ENCODE measurements at places on chromosomes 12 and 14. TPM values are rescaled to one million over a fixed set of nuclear protein-coding genes. Genes with fewer than 3 reads are reported as not detected.

DNA sequence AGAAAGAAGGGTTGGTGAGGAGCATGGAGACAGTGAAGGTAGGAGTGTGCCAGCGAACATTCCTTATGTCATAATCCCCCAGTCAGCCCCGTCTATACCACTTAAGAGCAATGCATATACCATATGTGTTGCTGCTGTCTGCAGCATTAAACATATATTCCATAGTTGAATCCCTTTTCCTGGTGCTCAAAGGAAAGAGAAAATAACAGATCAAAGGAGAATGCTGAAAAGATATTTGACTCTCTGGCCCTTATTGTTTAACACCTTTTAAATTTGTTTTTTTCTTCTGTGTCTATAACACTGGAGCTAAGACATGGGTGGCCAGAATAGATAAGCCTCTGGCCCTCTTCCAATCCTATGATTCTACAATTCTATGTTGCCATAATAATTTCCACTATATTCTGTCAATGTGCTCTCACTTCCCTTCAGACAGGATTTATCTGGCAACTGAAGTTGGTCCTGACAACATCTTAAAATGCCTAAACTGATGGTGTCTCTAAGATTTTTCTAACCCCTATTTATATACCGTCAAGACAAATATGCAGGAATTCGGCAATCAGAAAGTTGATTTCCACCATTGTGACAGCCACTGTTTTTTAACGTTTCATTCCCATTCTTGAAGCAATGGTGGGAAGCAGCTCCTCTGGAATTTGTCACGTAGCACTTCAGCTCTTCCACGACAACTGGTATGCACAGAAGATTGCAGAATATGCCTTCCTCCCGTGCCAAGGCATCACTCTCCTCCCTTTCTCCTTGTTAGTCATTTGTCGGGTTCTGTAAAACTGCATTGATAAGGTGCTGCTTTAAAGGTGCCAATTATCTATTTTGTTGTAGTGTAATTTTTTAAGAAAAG lies 204.7 kb downstream of the BCAT1 start:
- no peak overlapping the region for H3K27ac ChIP-seq

DNA sequence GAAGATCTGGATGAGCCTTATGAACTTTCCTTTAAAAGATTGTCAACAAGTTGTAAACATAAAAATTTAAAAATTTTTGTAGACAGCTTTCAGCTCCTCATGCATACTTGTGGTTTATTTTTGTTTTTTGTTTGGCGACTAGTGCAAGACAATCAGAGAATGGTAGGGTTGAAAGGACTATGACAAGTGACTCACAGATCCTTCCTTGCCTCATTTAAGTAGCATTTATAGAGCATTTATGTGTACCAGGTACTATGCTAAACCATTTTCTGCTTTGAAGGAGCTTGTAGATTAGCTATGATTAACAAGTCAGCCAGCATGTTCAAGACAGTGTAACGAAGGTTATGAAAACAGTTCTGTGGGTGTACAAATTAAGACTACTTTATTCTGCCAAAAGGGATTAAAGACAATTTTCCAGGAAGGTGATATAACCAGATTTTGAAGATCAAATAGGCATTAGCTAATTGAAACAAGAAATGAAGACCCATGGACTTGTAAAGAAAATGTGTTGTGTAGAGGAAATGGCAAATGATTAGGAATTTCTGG lies 122.0 kb downstream of the PCNX1 start:
- H3K4me3 ChIP-seq, result no peak overlapping the region
- peaks cover 13% of the 10 kb centered on the region for H3K36me3 ChIP-seq
- no peak for DNase-seq
- no peaks in the 10 kb centered on the region for H3K27me3 ChIP-seq
- no peaks in the 10 kb centered on the region for H3K4me1 ChIP-seq

GRCh38 chr12:75130811-75131210 lies 78.8 kb downstream of the KCNC2 start:
- H3K27ac ChIP-seq, result no peak overlapping the region
- DNase-seq, result no peak
- H3K4me3 ChIP-seq, result no peak overlapping the region
- no peaks in the 10 kb centered on the region for H3K36me3 ChIP-seq
- no peaks in the 10 kb centered on the region for H3K27me3 ChIP-seq
- no peaks in the 10 kb centered on the region for H3K4me1 ChIP-seq

DNA sequence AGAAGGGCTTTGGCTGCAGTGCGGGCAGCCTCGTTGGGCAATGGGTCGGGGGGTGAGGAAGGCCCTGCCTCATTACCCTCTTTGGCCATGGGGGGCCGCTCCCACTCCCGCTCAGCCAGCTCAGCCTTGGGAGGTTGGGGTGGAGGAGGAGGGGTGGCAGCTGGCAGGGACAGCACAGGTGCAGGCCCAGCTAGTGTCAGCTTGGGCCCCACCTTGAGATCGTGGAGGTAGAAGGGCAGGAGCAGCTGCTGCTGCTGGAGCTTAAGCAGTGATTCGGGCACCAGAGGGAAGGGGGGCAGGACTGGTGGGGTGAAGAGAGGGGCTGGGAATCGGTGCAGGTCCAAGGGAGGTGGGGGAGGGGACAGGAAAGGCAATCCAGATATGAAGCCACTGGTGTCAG lies 26.0 kb downstream of the ZFHX2 start:
- no peak overlapping the region for H3K27ac ChIP-seq
- DNase-seq, result no peak
- no peak overlapping the region for H3K4me3 ChIP-seq
- H3K4me1 ChIP-seq, result no peaks in the 10 kb centered on the region
- H3K36me3 ChIP-seq, result no peaks in the 10 kb centered on the region
- H3K27me3 ChIP-seq, result no peaks in the 10 kb centered on the region

The TTC6 gene
- total RNA-seq, result 0.54 TPM

Data from Panc1 (cell line).